ENCODE measurements at places on chromosomes 5 and 9.

DNA sequence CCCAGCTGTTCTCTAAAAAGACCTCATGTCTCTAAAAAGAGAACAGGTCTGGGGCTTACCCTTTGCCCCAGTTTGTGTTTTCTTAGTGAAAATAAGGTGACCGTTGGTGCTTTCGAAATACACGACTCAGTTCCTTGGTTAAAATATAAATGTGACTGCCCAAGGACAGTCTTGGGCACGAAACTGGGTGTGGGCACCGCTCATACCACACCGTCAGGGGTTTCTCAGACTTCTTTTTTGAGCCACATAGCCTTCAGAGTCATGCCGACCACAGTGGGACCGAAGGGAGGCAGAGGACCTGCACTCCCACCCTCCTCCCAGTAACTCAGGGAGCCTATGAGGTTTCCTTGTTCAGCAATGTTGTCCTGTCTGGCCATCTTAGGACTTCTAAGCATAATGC, 6.5 kb downstream of the SNX18 start:
- peak; percentile 19 for DNase-seq

GRCh38 chr5:909086-909485, 16.4 kb downstream of the TRIP13 start:
- DNase-seq, result no peak

- DNase-seq, result no peak
Observed at GRCh38 chr5:116375926-116376325, 198.7 kb downstream of the SEMA6A start.

GRCh38 chr9:77472646-77473045, 175.5 kb downstream of the GNA14 start:
- DNase-seq, result no peak

- DNase-seq, result no peak
Observed at GRCh38 chr9:35002623-35003022, 13.1 kb downstream of the DNAJB5 start.

DNA sequence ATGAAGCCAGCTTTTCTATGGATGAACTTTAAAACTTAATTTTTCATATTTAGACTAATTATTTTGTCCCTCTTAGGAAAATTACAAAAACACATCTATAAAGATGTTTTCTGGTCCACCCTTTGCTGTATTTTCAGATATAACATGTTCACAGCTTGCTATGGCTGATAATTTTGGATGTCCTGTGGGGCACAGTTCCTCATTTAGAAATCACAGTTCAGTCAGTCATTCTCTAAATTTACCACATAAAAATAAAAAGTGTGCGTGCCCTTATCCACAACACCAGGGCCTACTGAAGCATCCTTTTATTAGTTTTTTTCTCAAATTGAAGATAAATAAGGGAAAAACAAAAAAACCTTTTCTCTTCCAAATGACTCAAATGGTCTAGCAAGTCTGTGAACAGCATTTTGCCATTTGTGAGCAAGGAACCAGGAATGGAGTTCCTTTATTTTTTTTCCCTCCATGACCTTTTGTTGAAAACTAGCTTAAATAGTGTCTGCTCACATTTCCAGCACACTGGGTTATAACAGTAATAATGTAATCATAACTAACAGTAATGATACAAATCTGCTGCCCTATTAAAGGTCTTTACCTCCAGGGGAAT, 87.1 kb downstream of the CEMIP2 start:
- peak; percentile 9 for DNase-seq

DNA sequence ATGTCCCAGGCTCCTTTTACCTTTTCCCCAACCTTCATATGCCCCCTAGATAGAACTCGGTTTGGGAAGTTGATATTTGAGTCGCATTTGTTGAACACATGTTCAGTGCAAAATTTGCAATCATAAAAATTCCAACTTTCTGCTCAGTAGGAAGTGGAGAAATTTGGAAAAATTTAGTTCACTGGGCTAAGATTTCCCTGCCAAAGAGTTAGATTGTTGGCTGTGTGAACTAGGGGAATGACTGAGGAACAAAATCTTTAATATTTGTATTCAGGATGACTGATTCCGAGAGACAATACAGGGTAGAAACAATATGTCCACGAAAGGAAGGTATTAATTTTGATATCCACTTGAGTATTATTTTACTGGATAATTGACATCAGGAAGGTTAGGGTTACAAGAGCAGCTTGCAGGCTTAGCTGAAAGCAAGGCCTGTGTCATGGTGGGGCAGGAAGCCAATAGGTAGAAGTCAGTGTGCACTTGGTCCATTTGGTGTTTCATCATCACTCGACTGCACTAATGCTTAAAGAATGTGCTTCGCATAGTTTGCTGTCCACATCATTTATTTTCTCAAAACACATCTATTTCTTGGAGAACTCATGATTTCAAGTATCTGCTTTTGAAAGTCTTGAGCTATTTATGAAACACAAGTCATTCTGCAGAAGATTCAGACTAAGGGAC, 59.4 kb upstream of the GNA14 start:
- no peak for DNase-seq

- DNase-seq, result no peak
Observed at GRCh38 chr5:154276973-154277331, 86.4 kb downstream of the GALNT10 start.

GRCh38 chr5:165859251-165859650, 2353.8 kb downstream of the MAT2B start:
- no peak for DNase-seq

GRCh38 chr9:16970321-16970720, 99.9 kb upstream of the BNC2 start:
- no peak for DNase-seq

DNA sequence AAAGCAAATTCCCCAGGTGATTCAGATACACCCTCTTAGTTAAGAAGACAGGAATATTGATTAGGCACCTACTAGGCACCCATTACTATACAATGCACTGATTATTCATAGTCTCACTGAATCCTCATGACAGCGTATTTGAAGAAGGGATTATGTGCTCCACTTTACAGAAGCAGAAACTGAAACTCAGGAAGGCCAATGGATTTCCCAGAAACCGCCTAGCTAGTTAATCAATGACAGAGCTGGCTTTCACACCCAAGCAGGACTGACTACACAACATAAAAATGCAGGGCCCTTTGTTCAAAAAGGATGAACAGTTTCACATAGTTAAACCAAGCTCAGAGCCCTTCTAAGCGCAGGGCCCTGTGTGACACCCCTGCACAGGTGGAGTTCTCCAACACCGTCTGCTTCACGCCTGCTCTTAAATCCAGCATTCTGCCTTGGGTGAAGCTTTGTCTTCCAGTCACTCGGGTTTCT, 117.3 kb downstream of the TTLL11 start:
- DNase-seq, result no peak

- DNase-seq, result no peak
Observed at GRCh38 chr5:2538169-2538568, 213.3 kb downstream of the IRX2 start.

DNA sequence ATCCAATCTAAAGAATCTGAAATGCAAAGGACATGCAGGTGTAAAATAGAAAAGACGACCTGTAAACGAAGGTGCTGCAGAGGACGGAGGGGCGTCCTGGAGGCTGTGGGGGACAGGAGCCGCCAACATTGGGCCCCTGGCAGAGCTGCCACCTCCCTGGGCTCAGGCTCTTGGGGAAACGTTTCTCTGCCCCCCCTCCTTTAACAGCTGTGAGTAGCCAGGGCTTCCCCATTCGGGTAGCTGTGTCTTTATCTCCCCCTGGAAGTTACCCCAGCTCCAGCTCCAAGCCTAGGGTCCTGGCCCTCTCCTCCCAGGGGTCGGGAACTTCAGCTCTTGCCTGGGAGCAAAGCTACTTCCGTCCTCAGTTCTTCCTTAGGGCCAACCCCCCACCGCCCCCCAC, 51.5 kb downstream of the PSD2 start:
- no peak for DNase-seq

DNA sequence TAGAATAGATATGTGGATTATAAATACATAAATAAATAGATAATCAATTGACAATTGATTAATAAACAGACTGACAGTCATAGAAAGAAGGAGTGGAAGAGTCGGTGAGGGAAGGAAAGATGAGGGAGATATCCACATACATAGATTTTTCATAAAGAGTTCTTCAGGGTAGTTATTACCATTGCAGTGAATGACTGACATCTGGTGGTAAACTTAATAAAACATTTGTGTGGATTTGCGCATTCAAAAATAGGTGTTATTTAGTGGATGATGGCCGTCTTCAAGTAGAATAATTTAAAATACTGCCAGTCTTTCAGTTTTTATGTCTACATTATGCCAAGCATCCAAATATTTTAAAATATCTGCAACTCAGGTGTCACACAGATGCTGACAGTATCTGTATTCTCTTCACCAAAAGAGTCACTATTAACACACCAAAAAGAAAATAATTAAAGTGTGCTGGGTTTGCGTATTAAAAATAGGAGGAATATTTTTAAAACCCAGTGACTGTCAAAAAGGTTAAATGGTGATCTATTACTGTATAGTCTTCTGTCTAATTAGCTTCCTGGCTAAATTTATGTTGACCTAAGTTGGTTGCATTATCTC, 78.8 kb downstream of the GIN1 start:
- peak; percentile 35 for DNase-seq

DNA sequence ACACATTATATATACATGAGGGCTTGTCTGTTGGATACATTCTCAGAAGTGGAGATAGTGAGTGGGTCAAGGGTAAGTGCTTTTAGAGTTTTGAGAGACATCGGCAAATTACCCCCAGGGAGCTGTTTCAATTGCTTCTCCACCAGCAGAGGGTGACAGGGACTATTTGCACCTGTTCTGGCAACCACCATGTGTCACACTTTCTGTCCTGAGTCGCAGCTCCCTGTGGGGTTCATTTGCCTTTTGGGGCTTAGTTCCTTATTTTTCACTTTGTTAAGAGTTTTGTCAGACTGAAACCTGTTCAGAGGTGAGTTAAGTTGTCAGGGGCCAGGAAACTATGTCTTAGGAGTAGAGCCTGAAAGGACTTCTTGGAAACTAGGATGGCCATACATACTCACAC, 20.1 kb upstream of the SLC36A1 start:
- DNase-seq, result no peak

GRCh38 chr9:134720796-134721195, 79.2 kb downstream of the COL5A1 start:
- no peak for DNase-seq

- DNase-seq, result no peak
Observed at GRCh38 chr9:99030610-99031109, 74.3 kb upstream of the TGFBR1 start.

DNA sequence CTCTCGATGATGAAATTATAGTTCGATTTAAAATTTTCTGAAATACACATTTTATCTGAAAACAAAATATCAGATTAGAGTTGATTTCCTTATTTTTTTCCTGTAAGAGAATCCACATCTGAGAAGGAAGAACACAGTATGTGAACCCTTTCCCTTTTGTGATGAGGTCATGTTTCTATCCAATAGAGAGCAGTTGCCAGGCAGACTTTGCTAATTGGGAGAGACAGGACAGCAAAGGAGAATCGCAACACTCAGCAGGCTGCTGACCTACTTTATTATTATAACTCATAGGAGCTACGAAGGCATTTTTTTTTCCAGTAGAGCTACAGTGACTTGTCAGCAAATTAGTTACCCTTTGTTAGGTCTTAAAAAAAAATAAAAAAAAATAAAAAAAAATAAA, 242.1 kb downstream of the HCN1 start:
- DNase-seq, result no peak

- DNase-seq, result no peak
Observed at GRCh38 chr5:11897781-11898180, 6.5 kb downstream of the CTNND2 start.

DNA sequence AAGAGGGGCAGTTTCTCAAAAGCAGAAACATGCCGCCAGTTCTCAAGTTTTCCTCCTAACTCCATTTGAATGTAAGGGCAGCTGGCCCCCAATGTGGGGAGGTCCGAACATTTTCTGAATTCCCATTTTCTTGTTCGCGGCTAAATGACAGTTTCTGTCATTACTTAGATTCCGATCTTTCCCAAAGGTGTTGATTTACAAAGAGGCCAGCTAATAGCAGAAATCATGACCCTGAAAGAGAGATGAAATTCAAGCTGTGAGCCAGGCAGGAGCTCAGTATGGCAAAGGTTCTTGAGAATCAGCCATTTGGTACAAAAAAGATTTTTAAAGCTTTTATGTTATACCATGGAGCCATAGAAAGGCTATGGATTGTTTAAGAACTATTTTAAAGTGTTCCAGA, 142.8 kb downstream of the NTRK2 start:
- no peak for DNase-seq

DNA sequence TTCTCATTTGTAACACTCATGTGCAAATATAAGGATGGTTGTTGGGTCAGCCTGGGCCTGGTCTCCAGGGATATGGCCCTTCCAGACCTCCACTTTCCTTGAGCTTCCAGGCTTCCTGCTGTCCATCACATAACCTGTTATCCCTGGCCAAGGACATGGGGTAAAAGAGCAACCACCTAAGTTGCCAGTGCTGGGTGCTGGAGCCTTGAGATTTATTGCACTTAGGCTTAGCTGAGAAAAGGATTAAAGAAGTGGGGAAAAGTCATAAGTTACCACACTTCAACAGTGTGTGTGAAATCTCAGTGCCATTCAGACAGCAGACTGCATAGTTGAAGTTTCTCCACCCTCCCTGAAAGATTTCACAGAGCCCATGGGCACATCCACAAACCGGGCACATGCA, 58.6 kb upstream of the PANK3 start:
- DNase-seq, result no peak

DNA sequence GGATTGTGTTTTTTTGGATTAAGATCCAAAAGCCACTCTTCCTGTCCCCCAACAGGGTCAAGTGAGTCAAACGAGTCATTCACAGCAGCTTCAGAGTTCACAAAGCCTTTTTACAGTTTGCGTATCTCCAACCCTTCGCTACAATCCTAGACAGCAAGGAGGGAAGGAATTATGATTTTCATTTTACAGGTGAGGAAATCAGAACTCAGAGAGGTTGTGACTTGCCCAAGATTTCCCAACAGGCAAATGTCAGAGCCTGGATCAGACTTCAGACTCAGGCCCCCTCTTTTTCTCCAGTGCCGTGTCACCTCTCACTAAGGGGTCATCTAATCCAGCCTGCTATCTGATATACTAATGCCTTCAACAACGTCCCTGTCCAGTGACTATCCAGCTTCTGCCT, 72.1 kb upstream of the XPA start:
- DNase-seq, result no peak

GRCh38 chr5:160835818-160836528, 16.0 kb downstream of the ATP10B start:
- no peak for DNase-seq

DNA sequence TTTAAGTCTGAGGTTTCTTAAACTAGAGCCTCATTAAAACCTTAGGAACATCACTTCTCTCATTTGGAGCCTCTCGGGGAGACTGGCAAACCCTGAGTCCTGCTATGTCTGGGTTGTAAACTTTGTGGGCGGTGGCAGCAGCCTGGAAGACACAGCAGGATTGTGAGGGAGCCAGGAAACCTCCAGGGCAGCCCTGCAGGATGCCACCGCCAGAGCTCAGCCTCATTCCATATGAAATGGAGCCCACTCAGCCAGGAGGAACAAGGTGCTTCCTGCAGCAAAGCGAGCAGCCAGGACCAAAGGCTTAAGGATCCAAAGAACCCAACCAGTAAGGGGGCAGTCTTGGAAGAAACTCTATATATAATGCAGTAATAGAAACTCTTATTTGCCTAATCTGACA, 37.9 kb upstream of the IDNK start:
- DNase-seq, result no peak

- DNase-seq, result no peak
Observed at GRCh38 chr5:123282444-123282843, 140.8 kb downstream of the CEP120 start.
